Fibroblast of upper back skin (primary cell): ENCODE measurements at places on chromosomes 11 and 22.
A peak's percentile ranks its signal among the peaks of the same experiment; 100 is the strongest.

DNA sequence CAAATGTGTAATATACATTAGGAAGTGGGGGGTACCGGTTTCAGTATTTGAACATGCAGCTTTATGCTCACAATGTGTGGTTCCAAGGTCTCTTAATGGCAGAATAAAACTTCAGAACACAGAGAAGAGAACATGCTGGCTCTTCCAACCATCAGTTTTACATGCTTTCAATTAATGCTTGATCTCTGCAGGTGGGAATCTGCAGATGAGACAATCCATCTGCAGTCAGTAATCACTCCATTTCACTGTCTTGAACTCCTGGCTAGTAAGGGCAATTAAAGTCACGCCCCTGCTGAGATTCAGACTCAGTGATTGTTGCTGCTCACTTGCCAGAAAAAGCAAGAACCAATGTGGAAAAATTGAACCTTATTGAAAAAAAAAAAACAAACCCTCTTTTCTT is 945.7 kb downstream of the DLG2 start:
- DNase-seq, result no peak

DNA sequence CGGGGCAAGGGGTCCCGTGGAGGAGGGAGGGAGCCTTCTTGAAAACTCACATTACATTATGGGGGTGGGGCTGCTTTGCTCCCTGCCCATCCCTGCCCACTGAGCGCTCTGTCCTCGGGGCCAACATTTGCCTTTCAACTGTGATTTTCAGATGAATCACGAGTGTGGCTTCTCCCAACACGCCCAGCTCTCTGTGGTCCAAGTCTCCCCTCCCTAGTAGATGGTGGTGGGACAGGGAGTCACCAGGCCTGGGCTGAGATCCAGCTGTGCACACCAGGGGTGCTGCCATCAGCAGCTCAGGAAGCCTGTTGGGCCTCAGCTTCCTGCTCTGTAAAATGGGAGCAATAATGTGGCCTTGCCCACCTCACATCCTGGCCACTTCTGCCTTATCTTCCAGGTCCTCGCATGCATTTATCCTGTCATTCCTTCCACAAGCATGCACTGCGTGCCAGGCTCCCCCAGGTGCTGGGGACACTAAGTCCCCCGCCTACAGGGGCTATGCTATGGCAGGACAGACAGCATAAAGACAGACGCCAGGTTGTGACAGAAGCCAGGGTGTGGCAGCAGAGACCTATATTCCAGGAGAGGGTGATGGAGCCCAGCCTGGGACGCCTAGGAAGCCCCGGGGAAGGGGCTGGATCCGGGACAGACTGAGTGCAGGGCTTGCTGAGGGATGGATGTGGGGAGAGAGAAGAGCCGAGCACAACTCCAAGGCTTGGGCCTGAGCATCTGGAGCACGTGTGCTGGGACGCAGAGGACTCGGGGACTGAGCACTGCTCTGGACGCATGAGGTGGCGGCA is 30.5 kb downstream of the NFAM1 start:
- DNase-seq, result no peak

DNA sequence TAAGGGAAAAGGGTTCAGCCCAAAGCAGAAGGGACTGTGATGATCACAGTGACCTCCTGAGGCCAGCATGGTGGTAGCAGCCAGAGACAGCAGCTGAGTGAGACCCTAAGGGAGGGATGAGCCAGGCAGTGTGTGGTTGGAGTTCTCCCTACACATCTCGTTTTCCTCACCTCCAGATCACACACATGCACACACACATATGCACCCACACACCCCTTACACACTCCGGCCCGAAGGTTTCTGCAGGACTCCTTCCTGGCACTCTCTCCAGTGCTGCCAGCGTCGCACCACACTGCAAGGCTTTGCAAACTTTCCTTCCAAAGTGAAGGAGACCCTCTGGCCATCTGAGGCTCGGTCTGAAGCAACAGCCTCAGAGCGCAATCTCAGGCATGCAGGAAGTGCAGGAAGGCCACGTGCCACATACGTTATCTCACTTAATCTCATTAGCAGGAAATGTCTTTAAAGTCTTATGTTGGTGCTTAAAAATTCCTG is 26.9 kb upstream of the TP53I11 start:
- no peak for DNase-seq

DNA sequence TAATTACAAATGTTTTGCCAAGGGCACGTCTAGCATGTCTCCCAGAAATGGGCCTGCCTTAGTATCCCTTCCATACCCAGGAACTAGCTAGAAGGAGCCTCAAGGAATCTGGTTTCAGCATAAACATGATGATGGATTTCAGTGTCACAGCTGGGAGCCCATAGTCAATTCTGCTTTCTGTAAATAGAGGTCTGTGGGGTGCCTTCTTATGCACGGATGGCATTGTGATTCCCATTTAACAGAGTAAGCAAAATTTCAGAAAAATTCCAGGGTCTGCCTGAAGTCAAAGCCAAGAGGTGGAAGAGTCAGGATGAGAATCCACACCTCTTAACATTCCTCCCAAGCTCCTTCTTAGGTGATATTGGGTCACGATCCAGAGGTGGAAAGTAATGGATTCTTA is 12.1 kb downstream of the DUSP18 start:
- no peak for DNase-seq

- DNase-seq, result peak; percentile 28
Measured at GRCh38 chr11:65489706-65490320, 9.0 kb upstream of the MALAT1 start.

DNA sequence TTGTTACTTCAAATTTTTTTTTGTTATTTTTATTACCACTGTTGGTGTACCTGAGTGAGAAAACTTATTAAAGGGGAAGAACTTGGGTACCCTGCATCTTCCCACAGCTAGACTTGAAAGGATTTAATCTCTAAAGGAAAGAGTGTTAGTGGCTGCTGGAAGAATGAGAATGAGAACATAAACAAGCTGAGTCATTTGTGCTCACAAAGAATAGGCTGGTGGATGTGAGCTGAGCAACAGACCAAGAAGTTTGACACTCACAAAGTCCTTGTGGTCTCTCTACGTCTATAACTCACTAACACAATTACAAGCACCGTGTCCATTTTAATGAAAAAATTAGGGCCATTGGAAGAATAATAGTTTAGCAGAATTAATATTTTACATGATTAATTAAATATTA is 217.6 kb upstream of the ANO5 start:
- DNase-seq, result no peak

DNA sequence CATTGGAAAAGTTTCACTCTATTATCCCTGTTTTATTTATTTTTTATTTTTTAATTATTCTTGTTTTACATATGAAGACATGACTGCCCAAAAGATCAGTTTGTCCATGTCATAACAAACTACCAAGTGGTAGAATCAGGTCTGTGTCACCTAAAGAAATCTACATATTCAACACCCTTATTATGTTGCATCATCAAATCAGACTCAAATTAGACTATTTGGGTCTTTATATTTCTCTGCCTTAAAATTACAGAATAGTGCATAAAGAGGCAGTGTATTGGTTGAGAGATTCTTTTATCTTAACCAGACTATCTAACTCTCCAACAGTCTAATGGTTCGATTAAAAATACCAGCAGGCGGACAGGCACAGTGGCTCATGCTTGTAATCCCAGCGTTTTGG is 18.5 kb upstream of the ATP5MG start:
- no peak for DNase-seq

- peak; percentile 35 for DNase-seq
Measured at GRCh38 chr11:7098235-7098832, 9.5 kb downstream of the RBMXL2 start.

DNA sequence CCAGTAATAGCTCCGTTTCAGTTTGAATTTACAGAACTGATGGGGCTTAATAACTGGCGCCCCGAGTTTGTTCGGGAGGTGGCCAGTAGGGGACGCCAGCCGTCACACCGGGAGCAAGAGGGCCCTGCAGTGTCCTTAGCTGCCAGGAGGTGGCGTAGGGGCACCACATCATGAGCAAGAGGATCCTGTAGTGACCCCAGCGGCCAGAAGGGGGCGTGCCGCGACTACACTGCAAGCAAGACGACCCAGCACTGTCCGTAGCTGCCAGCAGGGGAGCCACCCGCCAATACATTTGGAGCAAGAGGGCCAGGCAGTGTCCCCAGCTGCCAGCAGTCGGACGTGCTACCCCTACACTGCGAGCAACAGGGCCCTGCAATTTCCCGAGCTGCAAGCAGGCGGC is 663.7 kb upstream of the B3GAT1 start:
- DNase-seq, result no peak

GRCh38 chr11:106708348-106708747 is 309.9 kb downstream of the GUCY1A2 start:
- no peak for DNase-seq

DNA sequence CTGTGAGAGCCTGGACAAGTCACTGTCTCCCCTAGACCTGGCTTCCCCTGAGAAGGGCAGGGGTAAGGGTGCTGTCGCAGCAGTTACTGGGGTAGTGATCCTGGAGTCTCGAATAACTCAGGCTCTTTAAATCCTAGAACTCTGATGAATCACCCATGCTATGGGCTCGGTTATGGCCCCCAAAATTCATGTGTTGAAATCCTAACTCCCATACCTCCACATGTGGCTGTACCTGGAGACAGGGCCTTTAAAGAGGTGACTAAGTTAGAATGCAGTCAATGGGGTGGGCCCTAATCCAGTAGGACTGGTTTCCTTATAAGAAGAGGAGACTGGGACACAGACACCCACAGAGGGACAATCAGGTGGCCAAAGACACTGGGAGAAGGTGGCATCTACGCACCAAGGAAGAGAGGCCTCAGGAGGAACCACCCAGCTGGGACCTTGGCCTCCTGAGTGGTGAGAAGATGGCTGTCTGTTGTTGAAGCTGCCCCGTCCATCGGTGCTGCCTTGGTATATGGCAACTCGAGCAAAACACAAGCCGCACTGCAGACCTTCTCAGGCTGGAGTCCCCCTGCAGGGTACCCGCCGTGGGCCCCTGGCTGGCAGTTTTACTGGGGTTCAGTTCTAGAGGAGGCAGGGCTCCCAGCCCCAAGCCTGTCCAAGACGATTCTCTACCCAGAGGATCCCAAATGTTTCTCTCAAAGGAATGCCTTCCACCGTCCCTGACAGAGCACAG is 48.8 kb upstream of the SHISAL1 start:
- DNase-seq, result no peak

DNA sequence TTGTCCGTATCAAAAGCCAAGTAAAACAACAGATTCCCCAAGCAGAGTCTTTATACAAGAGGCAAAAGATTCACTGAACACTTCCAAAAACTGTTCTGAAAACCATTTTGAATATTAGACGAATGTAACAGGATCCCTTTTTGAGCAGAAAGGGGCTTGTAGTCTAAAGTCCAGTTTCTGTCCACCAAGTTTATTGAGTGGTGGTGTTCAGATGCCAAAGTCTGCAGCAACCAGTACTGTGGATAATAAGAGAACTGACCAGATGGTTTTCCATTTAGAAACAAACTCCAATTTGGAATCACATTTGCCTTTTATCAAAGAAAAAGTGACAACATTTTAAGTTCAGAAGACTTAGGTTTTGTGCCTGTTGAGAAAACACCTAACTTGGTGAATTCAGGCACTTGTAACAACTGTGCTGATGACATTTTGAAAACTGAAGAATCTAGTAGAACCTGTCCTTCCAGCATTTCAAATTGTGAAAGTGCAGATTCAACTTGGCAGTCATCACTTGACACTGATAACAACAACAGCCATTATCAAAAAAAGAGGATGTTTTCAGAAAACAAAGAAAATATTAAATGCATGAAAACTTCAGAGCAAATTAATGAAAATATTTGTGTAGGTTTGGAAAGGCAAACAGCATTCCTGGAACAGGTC is 217.1 kb downstream of the CSNK2A3 start:
- DNase-seq, result no peak

GRCh38 chr22:50189184-50189848 is 3.6 kb downstream of the TRABD start:
- DNase-seq, result no peak

- no peak for DNase-seq
Measured at GRCh38 chr11:115092516-115092915, 411.7 kb downstream of the CADM1 start.

DNA sequence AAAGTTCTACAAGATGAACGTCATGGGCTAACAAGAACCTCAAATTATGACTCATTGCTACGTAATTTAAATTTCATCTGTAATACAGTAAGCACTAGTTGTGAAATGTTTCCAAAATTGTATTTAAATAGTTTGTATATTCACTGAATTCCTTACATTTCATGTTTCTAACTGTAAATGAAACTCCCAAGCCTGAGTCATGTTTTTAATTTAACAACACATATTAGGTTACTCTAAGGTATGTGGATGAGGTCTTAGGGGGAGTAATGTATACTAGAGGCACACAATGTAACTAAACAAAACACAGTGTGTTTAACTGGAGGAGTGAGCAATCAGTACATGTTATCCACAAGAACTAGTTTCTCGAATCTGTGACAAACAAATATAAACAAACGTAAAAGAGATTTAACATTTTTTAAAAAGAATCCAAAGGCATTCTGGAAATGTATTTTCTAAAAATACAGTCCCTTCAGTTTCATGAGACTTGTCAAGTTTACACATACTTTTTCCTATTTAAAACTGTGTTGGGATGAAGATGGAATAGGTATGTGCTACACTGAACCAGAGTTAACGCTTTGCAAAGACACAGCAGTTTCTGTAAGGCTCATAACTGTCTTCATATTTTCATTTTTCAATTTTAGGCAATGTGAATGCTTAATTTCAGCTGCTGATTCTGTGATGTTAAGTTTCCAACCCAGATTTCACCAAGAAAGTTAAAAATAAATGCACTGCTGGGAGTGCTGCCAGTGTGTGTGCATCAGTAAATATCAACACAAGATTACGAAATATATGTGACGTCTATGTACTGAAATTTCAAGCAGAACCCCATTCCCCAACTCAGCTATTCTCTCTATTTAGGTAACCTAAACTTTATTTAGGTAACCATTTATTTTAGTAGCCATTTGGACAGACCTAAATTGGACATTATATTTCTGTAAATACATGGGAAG is 52.6 kb downstream of the PITPNB start:
- peak; percentile 94 for DNase-seq

DNA sequence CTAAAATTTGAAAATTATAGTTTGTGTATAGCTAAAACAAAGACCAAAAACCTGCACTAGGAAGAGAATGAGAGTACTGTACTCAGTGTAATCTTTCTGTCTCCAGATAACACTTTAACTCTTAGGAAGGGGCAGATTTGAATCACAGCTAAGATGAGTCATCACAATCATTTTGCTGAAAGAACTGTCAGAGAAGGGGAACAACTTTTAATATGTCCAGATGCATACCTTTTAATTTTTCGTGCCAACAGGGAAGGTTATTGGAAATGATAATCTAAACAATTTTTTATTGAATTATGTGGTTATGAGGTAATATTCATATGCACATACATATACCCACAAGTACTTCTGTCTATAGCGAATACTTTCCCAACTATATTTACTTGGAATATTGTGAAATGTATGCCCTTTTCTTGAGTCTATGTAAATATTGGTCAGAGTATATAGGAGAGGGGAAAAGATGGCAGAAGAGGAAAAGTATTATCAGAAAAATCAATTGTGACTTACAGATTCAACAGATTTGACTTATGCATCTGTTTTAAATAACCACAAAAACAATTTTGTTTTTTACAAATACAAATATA is 51.1 kb upstream of the MUC15 start:
- DNase-seq, result peak; percentile 45

GRCh38 chr11:1072821-1073231 is 1.8 kb upstream of the MUC2 start:
- no peak for DNase-seq
